ENCODE measurements at places on chromosomes 7 and 10. TPM values are rescaled to one million over a fixed set of nuclear protein-coding genes. Genes with fewer than 3 reads are reported as not detected.

DNA sequence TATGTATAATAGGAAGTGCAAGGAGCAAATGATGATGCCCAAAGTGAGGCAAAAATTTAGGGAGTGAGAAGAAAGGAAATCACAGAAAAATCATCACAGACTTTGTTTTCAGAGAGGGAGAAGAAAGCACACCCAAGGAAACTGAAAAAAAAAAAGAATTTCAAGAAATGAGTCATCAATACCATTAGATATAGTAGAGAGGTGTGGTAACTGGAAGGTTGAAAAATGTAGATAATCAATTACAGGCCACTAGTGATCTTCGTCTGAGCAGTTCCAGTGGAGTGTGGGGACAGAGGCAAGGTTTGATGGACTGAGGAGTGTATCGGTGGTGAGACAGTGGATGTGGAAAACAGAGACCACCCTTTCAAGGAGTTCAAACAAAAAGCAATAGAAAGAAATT is 31.7 kb downstream of the ASB4 start:
- DNase-seq = no peak

DNA sequence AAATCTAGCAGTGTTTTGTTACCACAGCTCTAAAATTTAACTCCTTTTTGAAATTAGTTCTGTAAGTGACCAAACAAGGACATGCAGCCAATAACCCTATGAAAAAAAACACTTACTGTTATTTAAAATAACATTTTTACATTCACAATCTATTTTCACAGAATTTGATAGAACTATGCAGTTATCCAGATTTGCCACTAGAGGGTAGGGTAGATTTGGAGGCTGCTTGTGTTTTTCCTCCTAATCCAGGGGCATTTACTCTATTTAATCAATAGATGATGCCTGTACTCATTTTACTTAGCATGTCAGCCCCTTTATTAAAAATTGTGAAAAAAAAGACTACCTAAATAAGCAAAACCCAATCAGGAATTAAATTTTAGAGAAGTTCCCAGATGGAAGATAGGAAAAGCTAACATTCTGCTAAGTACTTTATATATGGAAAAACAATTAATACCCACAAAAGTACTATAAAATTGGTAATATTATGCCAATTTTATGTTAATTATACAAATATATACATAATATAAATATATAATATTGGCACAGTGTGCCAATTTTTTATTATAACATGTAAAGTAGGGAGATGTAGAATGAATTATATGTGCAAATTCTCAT is 18.1 kb upstream of the LIPK start:
- peak; percentile 15 for DNase-seq

DNA sequence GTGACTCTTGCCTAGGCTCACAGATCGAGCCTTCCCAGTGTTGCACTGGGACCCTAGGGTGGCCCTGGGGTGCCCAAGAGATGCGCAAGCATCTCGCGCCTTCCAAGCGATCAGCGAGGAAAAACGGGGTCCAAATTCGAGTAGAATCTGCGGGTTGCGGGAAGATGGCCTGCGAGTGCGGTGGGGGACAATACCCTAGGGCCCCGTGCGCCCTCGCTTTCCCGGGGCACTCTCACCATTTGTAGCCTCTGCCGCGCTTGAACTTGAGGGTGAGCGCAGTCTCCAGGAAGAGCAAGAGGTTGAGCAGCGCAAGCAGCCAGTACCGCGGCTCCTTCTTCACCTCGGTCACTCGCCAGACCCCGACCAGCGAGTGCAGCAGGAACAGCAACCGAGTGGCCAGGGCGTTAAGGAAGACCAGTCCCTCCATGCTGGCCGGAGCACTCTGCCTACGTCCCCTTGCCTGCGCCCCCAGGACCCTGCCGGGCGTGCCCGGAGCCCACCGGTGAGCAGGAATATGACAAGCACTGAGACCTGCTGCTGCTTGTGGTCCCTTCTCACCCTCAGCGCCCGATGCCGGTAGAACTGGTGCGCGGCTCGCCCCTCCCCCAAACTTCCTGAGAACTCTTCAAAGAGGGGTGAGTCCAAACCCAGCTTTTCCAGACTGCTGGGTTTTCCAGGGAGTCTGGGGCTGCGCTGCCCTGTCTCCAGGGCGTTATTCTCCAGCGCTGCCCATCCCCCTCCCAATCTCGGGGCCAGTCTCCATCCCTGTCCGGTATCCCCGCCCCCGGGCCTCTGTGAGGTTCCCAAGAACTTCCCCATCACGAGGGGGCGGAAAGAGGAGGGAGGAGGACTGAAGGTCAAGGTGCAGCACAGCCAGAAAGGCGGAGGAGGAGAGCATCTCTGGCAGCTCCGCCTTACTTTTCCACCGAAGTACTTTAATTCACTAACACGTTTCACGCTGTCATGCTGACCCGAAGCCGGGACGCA is at the start of gene TMEM26:
Gene TMEM26 (minus strand): TSS at position 727 of the 987 bp plus-strand sequence. CDS start 300 bp downstream, at position 427.
- no peak for DNase-seq

DNA sequence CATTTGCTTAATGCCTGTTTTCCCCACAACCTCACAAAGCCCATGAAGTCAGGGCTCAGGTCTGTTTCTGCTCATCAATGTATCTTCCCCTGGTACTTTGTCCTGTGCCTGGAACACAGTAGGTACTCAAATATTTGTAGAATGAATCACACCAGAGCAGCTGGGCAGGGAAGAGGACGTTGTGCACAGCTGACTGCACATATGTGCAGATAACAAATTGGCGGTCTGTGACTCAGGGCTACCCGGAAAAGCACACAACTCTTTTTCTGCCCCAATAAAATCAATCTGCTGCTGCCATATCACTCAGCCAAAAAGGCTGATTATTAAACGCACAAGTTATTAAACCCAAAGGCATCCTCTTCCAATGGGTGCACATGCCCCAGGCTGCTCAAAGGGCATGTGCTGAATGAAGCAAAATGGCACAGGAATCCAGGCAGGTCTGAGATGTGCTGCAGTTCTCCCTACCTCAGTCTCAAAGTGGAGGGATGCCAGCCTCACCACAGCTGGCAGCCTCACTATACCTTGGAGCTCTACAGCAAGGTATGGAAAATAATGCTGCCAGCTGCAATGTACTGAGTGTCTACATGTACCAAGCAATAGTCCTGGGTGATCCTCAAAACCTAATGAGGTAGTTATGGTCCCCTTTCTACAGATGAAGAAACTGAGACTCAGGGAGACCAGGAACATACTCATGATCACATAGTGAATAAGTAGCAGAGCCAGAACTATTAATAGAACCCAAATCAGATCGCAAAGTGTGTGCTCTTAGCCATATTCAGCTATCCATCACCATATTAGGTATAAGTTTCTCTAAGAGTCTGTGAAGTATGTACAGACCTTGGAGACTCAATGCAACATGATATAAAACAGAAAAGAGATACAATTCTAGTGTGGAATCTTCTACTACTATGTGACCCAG is 43.4 kb downstream of the SORBS1 start:
- peak; percentile 84 for DNase-seq

The PRKAG2 gene
- total RNA-seq = 59.7 TPM

GRCh38 chr10:131202990-131203389 is 108.5 kb downstream of the TCERG1L start:
- DNase-seq = no peak

The AP1S1 gene
- total RNA-seq = 409 TPM

GRCh38 chr7:21902240-21902639 is 43.5 kb downstream of the CDCA7L start:
- DNase-seq = peak; percentile 26

DNA sequence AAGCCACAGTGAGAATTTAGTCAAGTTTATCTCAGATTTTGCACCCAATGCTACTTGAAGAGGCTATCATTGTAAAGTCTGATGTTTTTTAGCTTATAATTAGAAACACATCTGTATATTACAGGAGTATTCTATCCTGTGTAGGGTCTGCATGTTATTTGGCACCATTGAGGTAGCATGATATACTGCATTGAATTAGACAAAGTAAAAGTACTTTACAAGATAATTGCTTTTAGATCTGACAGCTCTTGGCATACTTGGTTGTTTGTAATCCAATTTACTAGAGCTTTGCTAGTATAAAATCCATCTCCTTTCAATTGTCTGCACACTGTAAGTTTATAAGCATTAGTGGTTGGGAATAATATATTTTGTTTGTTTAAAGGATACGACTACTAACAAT is 714.3 kb downstream of the ANKRD7 start:
- DNase-seq = no peak

The PTPRN2 gene
- 2.2 TPM for total RNA-seq

DNA sequence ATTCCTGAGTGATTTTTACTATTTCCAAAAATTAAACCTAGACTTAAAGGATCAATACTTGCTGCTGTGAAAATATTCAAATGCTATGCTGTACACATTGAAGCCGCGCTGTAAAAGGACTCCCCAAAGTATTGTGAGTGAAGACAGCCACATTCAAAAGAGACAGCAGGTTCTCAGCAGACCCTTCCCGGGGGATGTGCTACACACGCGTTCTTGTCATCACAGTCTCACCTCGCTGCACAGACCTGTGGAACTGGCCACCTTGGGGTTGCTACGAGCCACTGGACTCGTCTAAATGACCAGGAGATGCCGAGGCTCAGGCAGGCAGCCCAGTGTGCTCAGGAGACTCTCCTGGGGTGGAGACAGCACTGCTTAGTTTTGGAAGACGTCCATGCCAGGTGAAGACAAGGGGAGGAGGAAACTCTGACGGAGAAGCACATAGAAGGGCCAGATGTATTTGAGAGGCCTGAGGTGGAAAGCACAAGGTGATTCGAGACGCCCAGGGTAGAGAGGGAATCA is 367.7 kb upstream of the SHH start:
- DNase-seq = no peak

DNA sequence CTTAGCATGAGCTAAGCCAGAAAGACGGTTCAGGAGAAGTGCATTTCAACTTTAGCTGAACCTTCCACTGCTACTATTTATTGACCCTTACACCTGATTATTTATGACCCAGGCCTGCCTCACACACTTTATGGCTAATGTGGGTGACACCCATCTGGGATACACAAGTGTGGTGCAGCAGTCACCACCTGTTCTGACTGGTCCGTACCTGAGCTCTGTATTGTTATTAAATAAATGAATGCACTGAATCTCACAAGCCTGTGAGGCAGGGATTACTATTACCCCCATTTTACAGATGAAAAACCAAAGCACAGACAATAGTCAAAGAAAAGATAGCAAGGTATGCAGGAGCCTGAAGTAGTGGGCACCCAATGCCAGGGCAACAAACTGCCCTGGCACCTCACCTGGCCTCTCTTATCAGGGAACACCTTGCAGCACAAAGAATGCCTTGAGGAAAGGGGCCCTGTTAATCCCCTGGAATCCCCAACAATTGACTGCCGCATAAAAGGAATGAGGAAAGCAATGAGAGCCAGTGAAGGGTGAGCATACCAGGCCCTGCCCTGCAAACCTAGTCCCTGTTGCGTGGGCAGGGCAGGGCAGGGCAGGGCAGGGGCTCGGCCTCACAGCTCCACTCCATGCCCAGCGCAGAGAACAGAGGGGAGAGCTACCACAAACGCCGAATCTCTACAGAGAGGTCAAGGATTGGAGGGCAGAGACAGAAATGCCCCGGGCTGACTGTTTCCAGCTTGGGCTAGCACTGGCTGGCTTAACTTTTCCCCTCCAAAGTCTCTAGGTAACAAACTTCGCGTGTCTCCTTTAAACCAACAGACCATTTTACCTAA is 1.3 kb downstream of the ANXA11 start:
- DNase-seq = peak; percentile 18

The SCD gene
- total RNA-seq = 249 TPM

GRCh38 chr10:99534450-99534938 is 1.8 kb downstream of the NKX2-3 start:
- no peak for DNase-seq

DNA sequence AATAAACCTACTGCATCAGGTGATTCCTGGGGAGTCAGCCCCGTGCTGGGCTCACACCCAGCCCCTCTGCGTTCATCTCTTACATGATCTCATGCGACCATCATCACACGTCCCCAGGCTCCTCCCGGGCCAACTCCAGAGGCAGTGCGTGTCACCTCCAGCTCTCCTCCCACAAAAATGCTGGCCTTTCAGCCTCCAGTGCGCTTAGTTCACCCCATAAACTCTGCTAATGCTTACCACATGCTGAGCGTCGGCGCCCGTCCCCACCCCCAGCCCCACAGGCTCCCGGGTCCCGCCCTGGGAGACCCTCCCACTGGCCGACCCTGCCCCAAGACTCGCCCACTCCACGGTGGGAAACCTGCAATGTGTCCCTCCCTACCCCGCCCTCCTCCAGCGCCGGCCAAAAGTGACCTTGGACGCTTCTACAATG is 816 bp upstream of the SDK1 start:
- peak; percentile 30 for DNase-seq

The CEP55 gene
- total RNA-seq = 193 TPM

- DNase-seq = peak; percentile 66
These were observed 69.0 kb downstream of the ADD3 start for GRCh38 chr10:110076559-110077318.

GRCh38 chr7:54394834-54395233 is 147.3 kb upstream of the VSTM2A start:
- no peak for DNase-seq

GRCh38 chr7:111262293-111263116 is 171.6 kb downstream of the LRRN3 start:
- no peak for DNase-seq
